ENCODE measurements at places on chromosomes 1 and 21. TPM values are rescaled to one million over a fixed set of nuclear protein-coding genes. Genes with fewer than 3 reads are reported as not detected.

The PTAFR gene
- 0.18 TPM for total RNA-seq

The TMPRSS3 gene
- total RNA-seq: not detected

The ZBTB8B gene
- total RNA-seq: 3.5 TPM

The KRTAP19-1 gene
- total RNA-seq: not detected

The RAD54L gene
- total RNA-seq: 11.7 TPM

The CFHR3 gene
- 0.93 TPM for total RNA-seq

The CHIT1 gene
- total RNA-seq: 0.13 TPM

The DNAI4 gene
- total RNA-seq: 8.9 TPM

The COL11A1 gene
- 133 TPM for total RNA-seq

The ZNF695 gene
- 5.9 TPM for total RNA-seq

The TP73 gene
- 1.4 TPM for total RNA-seq

The PLA2G2A gene
- total RNA-seq: 5.0 TPM

The NDUFS5 gene
- 186 TPM for total RNA-seq

The PTCH2 gene
- 1.4 TPM for total RNA-seq

The ABCG1 gene
- total RNA-seq: 4.4 TPM

DNA sequence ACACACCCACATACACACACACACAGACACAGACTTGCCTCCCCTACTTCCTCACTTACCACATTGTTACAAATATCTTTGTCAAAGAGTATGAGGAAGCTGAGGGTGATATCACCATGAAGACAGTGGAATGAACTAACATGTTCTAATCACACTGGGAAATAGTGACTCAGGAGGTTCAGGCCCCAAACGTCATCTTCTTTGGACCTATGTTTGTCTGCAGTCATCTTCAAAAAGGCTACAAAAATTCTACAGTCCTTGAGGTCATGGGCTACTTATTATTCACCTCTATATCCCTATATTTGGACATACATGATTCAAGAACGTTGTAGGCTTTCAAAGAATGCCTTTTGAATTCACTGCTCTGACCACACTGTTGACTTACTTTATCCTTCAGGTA is 2.1 kb upstream of the LCE2C start:
- DNase-seq: no peak

GRCh38 chr1:27940870-27941560 is 6.2 kb downstream of the SMPDL3B start:
- DNase-seq: no peak

GRCh38 chr1:29258189-29258975 is 22.1 kb downstream of the PTPRU start:
- no peak for DNase-seq

GRCh38 chr1:26832249-26832960 is 5.9 kb downstream of the ZDHHC18 start:
- no peak for DNase-seq

- DNase-seq: no peak
Measured at GRCh38 chr21:35814858-35815619, 245.3 kb downstream of the SETD4 start.

GRCh38 chr21:44800103-44800502 is 1.5 kb downstream of the UBE2G2 start:
- DNase-seq: no peak

GRCh38 chr1:43557744-43558245 is 27.1 kb downstream of the PTPRF start:
- DNase-seq: no peak

GRCh38 chr1:107535091-107535490 is 394.3 kb downstream of the NTNG1 start:
- no peak for DNase-seq

GRCh38 chr1:221777431-221778072 is 35.7 kb upstream of the DUSP10 start:
- DNase-seq: no peak

- DNase-seq: no peak
Measured at GRCh38 chr1:37875833-37876232, 16.4 kb upstream of the MTF1 start.

DNA sequence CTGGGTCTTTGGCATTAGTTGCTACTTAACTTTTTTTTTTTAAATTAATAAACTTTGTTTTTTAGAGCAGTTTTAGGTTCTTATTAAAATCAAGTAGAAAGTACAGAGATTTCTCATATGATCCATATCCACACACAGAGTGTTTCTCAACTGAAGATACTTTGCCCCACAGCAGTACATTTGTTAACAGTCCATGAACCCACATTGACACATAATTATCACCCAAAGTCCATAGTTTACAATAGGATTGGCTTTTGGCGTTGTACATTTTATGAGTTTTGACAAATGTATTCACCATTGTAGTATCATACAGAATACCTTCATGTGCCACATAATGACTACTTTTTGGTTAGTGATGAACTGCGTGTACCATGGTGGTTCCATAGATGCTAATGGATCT is 106.8 kb downstream of the ADGRL2 start:
- no peak for DNase-seq

DNA sequence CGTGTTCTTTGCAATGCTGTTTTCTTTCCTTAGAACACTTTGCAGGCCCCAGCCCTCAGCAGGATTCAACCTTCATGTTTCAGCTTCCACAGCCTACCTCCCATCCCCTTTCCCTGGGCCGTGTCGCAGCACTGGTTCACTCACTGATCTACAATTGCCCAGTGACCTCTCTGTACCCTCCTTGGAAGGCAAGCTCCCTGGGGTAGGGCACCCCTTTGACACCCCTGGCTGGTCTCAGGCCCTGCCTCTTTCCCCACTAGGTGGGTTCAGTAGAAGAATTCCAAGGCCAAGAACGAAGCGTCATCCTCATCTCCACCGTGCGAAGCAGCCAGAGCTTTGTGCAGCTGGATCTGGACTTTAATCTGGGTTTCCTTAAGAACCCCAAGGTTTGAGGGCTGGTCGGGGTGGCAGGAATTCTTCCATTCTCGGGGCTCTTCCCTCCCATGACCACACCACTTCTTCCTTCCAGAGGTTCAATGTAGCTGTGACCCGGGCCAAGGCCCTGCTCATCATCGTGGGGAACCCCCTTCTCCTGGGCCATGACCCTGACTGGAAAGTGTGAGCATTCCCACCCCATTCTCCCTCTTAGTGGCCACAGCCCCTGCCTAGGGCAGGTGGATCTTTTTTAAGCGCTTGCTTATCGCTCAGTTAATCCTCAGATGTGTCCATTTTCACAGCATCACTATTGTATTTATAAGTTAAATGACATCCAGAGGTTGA is 7.3 kb downstream of the RHOC start:
- no peak for DNase-seq

DNA sequence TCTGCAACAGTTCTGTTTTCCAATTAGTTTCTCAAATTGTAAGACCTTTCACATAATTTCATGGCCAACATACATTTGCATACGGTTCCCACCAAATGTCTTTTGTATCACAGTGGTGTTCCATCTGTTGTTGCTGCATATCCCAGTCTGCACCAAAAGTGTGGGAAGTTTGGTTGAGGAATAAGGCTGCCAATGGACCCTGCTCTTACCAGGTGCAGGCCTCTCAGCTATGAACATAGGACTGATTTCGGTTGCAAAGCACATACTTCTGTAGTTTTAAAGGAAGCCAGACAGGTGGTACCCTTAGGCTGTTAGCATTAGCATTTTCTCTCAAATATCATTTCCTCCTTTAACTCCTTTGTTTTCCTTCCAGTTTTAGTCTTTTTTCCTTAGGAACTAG is 33.8 kb downstream of the ADGRL4 start:
- DNase-seq: no peak

GRCh38 chr1:9838946-9839345 is 15.2 kb upstream of the CLSTN1 start:
- no peak for DNase-seq

DNA sequence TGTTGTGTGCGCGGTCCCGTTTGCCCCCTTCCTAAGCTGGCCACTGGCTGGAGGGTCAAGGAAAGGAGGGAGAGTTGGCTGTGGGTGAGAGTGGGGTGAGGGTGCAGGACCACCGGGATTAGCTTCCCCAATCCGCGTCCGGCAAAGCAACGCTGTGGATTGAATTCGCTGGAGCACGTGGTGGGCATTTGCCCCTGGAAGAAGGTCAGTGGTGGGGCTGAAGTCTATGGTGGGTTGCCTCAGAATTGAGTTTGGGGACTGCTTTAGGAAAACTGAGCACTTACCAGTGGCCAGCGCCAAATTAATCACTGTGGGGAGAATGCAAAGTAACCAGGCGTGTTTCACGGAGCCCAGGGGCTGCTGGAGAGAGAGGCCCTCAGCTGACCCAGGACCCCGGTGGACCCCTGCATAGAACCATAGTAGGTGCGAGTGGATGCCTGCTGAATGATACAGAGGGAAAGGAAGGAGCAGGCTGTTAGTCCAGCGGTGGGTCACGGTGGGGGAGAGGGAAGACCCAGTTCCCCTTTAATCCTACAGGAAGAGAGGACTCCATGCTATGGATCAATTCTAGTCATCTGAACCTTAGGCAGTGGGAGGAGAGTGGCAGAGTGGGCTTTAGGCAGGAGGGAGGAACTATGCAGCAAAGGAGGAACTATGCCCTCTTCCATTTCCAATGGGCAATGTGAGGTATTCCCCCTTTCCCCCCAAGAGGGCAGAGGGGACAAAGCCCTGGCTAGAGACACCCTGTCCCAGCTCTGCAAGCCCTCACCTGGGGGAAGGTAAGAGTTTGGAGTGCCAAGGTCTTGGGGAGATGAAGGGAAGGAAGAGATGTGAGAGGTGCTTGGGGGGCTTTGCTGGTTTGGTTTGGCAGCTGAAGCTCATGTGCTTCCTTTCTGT is 1.2 kb downstream of the TNFRSF8 start:
- DNase-seq: no peak

- no peak for DNase-seq
Measured at GRCh38 chr1:242055749-242056320, 56.9 kb upstream of the MAP1LC3C start.

Measured in mesothelial cell of epicardium (in vitro differentiated cells).